ENCODE measurements at places on chromosomes 13 and 19.

GRCh38 chr19:13946414-13946813, 5.9 kb upstream of the DCAF15 start:
- no peak for DNase-seq

DNA sequence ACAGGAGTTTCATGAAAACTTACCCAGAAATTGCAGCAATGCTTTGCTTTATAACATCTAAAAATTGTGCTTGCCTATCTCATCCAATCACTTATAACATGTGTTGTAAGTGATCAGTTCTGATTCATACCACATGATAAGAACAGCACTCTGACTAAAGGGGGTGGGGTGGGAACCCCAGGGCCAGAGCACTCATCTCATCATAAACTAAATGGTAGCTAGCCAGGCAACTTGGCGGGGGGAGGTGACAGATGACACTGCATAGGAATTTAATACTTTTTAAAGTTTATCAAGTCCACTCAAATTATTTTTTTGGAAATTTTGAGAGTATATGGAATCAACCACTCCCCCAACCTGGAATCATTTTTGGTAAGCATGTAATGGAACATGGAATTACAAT, 42.1 kb downstream of the FOXO1 start:
- DNase-seq, result no peak

DNA sequence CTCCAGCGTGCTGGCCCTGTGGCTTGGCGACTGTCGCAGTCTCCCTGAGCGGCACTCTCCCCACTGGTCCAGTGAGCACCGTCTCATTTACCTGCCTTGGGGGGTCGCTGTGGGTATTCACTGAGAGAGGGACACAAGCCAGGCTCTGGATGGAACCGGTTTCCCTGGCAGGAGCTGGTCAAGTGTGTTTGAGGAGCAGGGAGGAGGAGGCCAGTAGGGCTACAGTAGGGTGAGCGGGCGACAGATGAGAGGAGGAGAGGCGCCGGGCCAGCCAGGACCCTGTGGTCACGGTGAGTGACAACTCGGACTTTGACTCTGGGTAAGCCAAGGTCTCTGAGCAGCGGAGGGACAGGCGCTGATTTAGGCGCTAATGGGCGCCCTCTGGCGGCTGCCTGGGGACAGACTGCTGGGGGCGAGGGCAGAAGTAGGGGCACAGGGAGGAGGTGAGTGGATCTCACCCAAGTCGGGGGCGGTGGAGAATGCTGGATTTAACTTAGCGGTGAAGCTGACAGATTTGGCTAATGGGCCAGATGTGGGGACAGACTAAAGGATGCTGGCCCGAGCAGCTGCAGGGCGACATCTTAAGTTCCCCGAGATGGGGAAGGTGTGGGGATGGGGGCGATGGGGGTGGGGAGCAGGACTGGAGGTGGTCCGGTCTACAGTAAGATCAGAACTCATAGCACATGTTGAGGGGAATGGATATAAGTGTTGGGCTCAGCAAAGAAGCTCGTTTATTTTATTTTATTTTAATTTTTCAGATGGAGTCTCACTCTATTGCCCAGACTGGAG, 4.7 kb upstream of the PRMT1 start:
- DNase-seq, result no peak

DNA sequence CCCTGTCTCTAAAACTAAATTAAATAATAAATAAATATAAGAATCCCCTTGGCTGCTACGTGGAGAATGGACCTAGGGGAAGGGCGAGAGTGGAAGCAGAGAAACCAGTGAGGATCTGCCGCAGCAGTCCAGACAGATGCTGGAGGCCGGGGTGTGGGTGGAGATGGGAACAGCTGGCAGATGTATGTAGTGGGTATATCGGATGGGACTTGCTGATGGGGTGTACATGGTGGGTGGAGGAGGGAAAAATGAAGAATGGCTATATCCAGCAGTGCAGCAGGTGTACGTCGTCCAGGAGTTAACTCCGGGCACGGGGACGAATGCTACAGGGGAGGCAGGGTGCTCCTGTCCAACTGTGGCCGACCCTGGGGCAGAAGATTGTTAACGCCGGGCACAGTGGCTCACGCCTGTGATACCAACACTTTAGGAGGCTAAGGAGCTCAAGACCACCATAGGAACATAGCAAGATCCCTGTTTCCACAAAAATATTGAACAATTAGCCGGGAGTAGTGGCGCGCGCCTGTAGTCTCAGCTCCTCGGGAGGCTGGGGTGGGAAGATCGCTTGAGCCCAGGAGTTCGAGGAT, 654 bp downstream of the CEP89 start:
- no peak for DNase-seq

DNA sequence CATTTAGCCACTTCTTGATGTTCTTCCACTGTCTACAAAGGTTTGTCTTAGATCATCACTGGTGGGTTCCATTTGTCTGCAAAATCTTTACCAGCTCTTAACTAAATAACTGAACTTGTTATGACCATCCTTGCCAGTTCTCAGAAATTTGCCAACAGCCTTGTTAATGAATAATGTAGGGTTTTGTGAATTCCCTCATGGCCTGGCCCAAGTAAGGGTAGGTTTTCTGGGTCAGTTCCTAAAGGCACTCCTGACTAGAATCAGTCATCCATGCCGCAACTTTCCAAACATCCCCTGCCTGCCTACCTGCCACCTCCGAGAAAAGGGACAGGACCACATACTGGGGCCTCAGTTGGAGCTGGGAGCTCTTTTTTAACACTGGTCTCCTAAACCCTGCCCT, 4.0 kb downstream of the COL4A1 start:
- no peak for DNase-seq

- no peak for DNase-seq
Measured at GRCh38 chr19:12205296-12205695, 42.4 kb downstream of the ZNF136 start.

GRCh38 chr19:47257411-47258169, 1.3 kb downstream of the CCDC9 start:
- DNase-seq, result no peak

DNA sequence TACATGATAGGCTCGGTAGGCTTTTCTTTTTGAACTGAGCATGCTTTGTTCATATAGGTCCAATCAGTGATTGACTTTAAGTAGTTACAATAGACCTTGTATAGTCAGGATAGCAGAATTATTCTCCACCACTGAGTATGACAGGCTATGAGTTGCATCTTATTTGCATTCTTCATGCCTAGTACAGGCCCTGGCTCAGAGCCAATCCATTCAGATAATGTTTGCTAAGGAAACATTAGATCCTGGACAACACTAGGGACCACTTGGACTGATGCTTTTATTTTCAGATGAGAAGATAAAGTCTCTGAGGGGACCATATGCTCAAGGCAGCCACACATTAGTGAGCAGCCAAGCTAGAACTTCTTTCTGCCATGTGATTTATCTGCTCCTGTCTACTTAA, 133.9 kb downstream of the KL start:
- no peak for DNase-seq

DNA sequence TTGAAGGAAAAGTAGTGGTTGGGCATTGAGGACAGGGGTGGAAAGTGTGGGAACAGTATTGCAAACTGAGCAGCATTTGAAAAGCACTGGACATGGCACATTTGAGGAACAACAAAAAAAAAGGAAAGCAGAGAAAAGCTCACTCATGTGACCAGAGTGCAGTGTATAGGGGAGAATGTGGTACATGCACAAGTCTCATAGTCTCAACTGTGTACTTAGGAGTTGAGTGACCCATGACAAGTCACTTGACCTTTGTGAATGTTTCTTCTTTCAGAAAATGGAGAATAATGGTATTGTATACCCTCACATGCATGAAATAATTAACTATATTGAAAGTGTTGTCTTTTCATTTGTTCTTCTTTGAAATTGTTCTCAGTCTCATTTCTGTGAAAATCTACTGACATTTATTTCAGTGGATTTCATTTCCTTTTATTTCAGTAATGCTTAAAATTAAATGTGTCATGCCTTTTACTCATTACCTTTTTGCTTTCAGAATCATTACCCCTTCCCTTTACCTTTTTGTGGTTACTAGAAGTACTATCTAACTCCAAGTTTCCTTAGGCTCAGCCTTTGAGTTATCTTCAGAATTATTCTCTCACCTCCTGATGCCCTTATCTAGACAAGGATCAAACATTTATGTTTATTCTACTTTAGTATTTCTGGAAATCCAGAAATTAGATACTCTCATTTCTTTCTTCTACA, 79.1 kb upstream of the MLNR start:
- no peak for DNase-seq

DNA sequence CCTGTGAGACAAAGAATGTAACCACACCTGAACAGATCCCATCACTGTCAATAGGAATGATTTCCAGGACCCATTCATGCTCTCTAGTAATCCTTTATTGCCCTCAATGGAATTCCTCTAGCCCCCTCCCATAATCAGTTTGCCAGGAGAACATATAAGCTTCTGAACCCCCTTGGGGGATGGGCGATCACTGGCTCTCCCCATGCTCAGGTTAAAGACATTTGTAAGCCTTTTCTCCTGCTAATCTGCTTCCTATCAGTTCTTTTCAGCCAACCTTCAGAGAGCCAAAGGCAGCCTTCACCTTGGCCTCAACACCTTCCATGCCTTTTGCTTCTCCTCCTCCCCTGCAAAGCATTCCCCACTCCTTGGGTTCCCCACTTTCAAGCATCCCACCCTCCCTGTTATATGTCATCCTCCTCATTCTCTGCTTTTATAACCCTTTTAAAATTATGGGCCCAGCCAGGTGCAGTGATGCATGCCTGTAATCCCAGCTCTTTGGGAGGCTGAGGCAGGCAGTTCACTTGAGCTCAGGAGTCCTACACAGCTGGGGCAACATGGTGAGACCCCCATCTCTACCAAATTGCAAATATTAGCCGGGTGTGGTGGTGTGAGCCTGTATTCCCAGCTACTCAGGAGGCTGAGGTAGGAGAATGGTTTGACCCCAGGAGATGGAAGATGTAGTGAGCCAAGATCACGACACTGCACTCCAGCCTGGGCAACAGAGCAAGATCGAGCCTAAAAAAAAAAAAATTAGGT, 12.4 kb downstream of the DPRX start:
- DNase-seq, result no peak

- no peak for DNase-seq
Measured at GRCh38 chr13:112808377-112809140, 118.7 kb downstream of the ATP11A start.

GRCh38 chr19:30908262-30908771, 440.9 kb downstream of the TSHZ3 start:
- no peak for DNase-seq

GRCh38 chr13:50594276-50595051, 249.0 kb downstream of the DLEU7 start:
- DNase-seq, result no peak

GRCh38 chr13:103291798-103292572, 225.8 kb upstream of the SLC10A2 start:
- DNase-seq, result no peak
